ENCODE measurements at places on chromosomes 11 and 22.
A peak's percentile ranks its signal among the peaks of the same experiment; 100 is the strongest.

GRCh38 chr22:38882972-38883622 is 11.1 kb upstream of the CBX6 start:
- no peak overlapping the region for H3K4me3 ChIP-seq
- peaks cover 8% of the 10 kb centered on the region for H3K4me1 ChIP-seq
- no peaks in the 10 kb centered on the region for H3K36me3 ChIP-seq
- no peak for DNase-seq

- DNase-seq, result no peak
- H3K27ac ChIP-seq, result peak overlapping the region; percentile 92
- H3K36me3 ChIP-seq, result peaks cover 64% of the 10 kb centered on the region
- no peaks in the 10 kb centered on the region for H3K27me3 ChIP-seq
- H3K4me1 ChIP-seq, result peaks cover 34% of the 10 kb centered on the region
Observed at GRCh38 chr11:62602141-62603071, 741 bp upstream of the MTA2 start.

DNA sequence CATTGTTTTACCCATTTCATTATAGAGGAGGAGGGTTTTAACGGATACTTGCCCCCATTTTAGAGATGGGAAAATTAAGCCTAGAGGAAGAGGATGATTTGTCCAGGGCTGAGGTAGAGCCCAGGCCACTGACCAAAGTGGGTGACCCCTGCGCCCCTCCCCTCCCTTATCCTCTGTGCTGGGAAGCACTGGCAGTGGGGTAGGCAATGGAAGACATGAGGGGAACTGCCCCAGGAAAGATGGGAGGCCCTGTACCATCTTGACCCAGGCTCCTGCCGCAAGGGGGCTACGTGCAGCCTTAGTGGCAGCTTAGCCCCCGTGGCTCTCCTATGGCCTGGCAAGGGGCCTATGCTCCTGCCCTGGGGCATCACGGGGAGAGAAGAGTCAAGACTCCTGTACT is 76.4 kb upstream of the MYOD1 start:
- no peaks in the 10 kb centered on the region for H3K36me3 ChIP-seq
- H3K27me3 ChIP-seq, result no peaks in the 10 kb centered on the region
- no peak for DNase-seq
- no peaks in the 10 kb centered on the region for H3K4me1 ChIP-seq
- H3K27ac ChIP-seq, result no peak overlapping the region

GRCh38 chr22:48712558-48713271 is 1115.0 kb downstream of the BRD1 start:
- H3K27ac ChIP-seq, result no peak overlapping the region
- no peak overlapping the region for H3K4me3 ChIP-seq
- no peaks in the 10 kb centered on the region for H3K36me3 ChIP-seq
- no peaks in the 10 kb centered on the region for H3K27me3 ChIP-seq
- H3K4me1 ChIP-seq, result no peaks in the 10 kb centered on the region
- DNase-seq, result no peak

- no peak for DNase-seq
- peaks cover 42% of the 10 kb centered on the region for H3K27me3 ChIP-seq
- no peaks in the 10 kb centered on the region for H3K36me3 ChIP-seq
- no peak overlapping the region for H3K4me3 ChIP-seq
Observed at GRCh38 chr11:111299101-111300026, 1.0 kb downstream of the POU2AF3 start.

DNA sequence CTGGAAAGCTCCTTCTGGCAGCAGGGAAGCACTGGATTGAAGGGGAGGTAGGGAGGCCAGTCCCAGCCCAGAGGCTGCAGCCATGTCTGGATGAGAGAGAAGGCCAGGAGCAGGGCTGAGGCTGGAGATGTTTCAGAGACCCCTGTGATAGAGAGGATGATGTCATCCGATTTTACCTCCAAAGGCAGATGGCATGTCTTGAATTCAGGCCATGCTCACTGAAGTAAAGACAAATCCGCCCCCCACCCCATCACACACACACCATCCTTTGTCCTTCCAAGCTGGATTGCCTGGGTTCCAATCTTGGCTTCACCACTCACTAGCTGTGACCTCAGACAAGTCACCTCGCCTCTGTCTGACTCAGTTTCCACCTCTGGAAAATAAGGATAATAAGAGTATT is 47.2 kb downstream of the TP53I11 start:
- H3K27ac ChIP-seq, result no peak overlapping the region
- no peaks in the 10 kb centered on the region for H3K36me3 ChIP-seq
- peaks cover 2% of the 10 kb centered on the region for H3K27me3 ChIP-seq
- DNase-seq, result no peak
- H3K4me3 ChIP-seq, result no peak overlapping the region

DNA sequence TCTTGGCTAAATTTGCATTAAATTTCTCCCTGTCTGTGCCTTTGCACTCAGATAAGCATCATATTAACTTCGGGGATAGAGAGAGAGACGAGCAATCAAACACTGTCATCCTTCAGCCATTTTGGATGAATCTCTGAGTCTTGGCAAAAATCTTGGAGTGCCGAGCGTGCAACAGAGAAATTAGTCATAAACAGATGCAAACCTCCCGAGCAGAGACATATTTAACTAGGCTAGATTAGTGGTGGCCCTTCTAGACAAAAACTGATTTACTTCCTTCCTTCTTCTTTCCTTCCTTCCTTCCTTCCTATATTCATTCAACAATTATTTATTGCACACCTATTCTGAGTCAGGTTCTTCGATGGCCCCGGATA is 114.4 kb upstream of the BLID start:
- H3K27ac ChIP-seq, result no peak overlapping the region
- no peaks in the 10 kb centered on the region for H3K36me3 ChIP-seq
- no peaks in the 10 kb centered on the region for H3K27me3 ChIP-seq
- H3K4me1 ChIP-seq, result no peaks in the 10 kb centered on the region
- H3K4me3 ChIP-seq, result no peak overlapping the region

DNA sequence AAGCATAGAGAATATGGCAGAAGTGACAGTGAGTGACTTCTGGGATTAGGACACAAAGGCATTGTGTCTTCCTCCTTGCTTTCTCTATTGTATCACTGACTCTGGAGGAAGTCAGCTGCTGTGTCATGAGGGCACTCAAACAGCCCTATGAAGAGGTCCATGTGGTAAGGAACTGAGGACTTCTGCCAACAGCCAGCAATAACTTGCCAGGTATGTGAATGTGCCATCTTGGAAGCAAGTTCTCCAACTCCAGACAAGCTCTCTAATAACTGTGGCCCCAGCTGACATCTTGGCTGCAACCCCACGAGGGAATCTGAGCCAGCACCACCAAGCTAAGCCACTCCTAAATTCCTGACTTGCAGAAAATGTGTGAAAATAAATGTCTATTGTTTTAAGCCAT is 83.6 kb upstream of the ZBED5 start:
- no peak overlapping the region for H3K4me3 ChIP-seq
- peaks cover 8% of the 10 kb centered on the region for H3K27me3 ChIP-seq
- no peak for DNase-seq
- H3K36me3 ChIP-seq, result no peaks in the 10 kb centered on the region
- H3K27ac ChIP-seq, result no peak overlapping the region

- H3K4me3 ChIP-seq, result no peak overlapping the region
- H3K27me3 ChIP-seq, result peaks cover 19% of the 10 kb centered on the region
- H3K36me3 ChIP-seq, result no peaks in the 10 kb centered on the region
Observed at GRCh38 chr22:25013607-25014006, 61.1 kb downstream of the KIAA1671 start.

- H3K4me3 ChIP-seq, result no peak overlapping the region
- DNase-seq, result no peak
- no peak overlapping the region for H3K27ac ChIP-seq
- H3K4me1 ChIP-seq, result peaks cover 3% of the 10 kb centered on the region
- H3K36me3 ChIP-seq, result no peaks in the 10 kb centered on the region
Observed at GRCh38 chr11:64089915-64090805, 54.4 kb downstream of the FLRT1 start.

All from T-helper 2 cell treated with Interferon-gamma antibody and Interleukin-4, amounts not matched to agents 5 μg/mL and 100 μg/mL, for 36 hours (primary cell).